ENCODE measurements at places on chromosomes 7 and 10. TPM values are rescaled to one million over a fixed set of nuclear protein-coding genes. Genes with fewer than 3 reads are reported as not detected.

The BTBD16 gene
- total RNA-seq = 0.16 TPM

DNA sequence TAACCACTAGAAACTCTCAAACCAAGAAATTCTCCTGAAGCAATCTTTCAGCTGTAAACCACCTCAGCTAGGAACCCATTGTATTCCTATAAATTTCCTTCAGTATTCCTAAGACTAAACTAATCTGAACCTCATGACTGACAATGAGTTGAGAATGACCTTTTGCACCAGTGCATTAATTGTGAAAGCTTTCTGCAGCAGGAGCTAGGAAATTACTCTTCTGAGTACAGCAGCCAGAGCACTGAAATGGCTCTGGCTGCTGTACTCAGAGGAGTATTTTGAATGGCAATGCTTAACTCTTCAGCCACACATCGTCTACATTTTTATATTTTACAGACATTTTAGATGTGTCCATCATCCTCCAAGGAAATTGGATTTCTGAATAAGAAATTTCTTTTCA lies 109.7 kb downstream of the PCDH15 start:
- no peak for DNase-seq

The OPN4 gene
- 0.20 TPM for total RNA-seq

DNA sequence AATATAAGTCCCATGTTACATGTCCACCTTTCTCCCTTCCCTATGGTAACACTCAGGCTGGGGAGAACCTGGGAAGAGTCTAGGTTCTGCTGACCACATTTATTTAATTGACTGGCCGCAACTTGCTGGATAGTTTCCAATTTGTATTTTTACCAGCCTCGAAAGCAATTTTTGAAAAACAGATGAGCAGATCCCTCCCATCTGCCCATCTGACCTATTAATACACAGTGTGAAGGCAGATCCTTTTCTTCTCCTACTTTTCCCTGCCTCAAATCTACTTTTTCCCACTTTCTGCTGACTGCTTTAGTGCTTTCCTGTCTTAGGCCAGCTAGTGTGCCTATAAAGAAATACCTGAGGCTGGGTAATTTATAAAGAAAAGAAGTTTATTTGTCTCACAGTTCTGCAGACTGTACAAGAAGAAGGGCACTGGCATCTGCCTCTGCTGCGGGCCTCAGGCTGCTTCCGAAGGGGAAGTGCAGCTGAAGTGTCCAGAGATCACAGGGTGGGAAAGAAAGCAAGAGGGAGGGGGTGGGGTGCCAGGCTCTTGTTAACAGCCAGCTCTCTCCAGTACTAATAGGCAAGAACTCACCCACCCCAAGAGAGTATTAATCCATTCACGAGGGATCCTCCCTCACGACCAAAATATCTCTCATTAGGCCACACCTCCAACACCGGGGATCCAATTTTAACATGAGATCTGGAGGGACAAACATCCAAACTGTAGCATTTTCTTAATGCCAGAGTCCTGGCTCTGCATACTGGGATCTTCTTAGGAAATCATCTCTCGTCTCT lies 336.0 kb upstream of the IGFBP3 start:
- no peak for DNase-seq

GRCh38 chr10:131553121-131553520 lies 241.6 kb upstream of the TCERG1L start:
- DNase-seq = no peak

The AGMO gene
- 1.3 TPM for total RNA-seq

GRCh38 chr10:4257939-4258465 lies 473.0 kb upstream of the KLF6 start:
- no peak for DNase-seq

The PRLHR gene
- not detected for total RNA-seq

The PILRB gene
- total RNA-seq = 36.4 TPM

The AKR1E2 gene
- total RNA-seq = 8.0 TPM

- DNase-seq = no peak
These were observed 59.1 kb downstream of the PDGFA start for GRCh38 chr7:460374-461116.

- DNase-seq = no peak
These were observed 29.1 kb downstream of the DPCD start for GRCh38 chr10:101617102-101617823.

- no peak for DNase-seq
These were observed 11.4 kb upstream of the LRRC61 start for GRCh38 chr7:150311711-150312110.

GRCh38 chr7:92461027-92462003 lies 14.0 kb downstream of the GATAD1 start:
- DNase-seq = no peak

DNA sequence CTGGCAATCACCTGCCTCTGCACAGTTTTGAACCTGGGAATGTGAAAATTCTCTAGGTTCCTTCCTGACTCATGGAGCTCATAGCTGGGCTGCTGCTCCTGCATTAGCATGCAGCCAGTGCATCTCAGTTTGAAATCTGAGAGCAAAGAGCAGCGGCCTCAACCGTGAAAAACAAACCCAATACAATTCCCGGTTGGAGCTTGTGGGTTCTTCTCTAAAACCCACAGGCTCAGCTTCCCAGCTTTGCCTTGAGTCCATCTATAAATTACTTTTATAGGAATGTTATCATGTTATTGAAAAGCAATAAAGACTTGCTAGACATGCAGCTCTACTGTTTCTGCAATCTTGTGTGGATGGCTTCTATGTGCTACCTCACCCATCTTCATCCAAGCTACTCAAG lies 191.7 kb downstream of the CXCL12 start:
- no peak for DNase-seq

- DNase-seq = no peak
These were observed 39.8 kb downstream of the PTPRN2 start for GRCh38 chr7:158547817-158548216.

DNA sequence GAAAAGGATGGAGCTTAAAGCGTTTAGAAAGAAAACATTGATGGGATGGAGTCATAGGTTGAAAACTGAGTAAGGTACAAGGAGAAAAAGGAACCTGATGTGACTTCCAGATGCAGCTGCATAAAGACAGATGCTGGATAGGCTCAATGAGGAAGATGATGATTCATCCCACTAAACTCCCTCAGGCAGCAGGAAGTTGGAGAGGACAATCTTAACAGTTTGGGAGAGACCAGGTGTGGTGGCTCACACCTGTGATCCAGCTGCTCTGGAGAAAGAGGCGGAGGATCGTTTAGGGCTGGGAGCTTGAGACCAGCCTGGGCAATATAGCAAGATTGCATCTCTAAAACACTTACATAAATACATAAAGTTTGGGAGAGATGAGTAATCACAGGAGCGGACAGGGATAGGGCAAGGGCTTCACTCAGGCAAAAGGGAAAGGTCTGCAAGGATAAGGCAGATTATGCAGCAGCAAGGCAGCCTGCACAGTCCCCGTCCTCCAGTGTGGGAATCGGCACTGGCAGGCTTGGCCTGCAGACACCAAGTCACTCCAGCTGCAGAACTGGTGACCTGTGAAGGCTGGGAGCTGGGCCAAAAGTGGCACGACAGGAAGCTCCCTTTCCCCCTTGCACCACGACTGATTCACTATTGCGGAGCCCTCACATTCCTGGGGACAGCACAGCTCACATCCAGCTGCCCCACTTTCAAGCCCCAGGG lies 438.5 kb downstream of the GRID1 start:
- DNase-seq = no peak

The MKRN1 gene
- 169 TPM for total RNA-seq

- DNase-seq = no peak
These were observed 716.0 kb downstream of the XPNPEP1 start for GRCh38 chr10:109207361-109207760.

- no peak for DNase-seq
These were observed 16.7 kb downstream of the NEURL1 start for GRCh38 chr10:103510046-103510685.

Data from mucosa of descending colon (tissue), 3 donors.